ENCODE measurements at places on chromosomes 2 and 18.

DNA sequence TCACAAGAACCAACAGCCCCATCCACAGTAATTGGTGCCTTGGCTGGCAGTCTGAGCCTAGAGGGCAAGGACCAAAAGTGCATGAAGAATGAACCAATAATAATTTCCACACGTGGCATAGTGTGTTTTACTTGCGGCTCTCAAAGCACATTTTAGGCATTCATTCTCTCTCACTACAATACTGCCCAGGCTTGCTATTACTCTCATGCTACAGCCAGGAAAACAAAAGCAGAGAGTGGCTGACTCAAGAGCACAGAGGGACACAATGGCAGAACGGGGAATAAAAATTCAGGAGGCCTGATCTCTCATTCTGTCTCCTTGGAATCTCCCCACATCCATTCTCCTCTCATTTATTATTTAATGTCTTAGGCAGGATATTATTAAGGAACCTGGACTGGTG is 57.0 kb upstream of the NOL4 start:
- DNase-seq, result no peak

DNA sequence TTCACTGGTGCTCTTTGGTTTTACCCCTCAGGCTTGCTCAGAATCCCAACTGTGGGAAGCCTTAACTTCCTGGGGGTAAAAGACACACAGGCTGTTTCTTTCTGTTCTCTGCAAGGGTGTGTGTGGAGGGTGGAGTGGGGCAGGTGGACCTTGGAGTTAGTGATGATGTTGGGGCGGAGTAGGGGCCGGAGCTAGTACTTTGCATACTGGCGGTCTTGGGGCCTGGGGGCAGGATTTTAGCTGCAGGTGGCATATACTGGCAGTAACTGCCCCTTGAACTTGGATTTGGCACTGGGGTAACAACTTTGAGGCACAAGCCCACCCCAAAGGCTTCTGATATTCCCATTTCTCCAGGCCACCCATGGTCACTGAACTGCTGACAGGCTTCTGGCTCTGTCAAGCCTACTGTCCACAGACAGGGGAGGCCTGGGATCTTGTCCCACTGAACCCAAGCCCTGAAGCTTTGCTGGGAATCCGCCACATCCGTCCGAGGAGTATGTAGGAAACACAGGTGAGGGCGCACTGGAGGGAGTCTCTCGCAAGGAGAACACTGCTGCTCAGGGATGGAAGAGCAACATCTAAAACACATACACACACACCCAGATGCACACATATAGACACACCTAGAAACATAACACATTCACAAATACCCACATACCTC is 258.9 kb downstream of the DYSF start:
- DNase-seq, result no peak

- DNase-seq, result no peak
Measured at GRCh38 chr18:12840382-12840781, 43.7 kb downstream of the PTPN2 start.

- DNase-seq, result no peak
Measured at GRCh38 chr2:40955635-40956034, 503.7 kb upstream of the SLC8A1 start.

DNA sequence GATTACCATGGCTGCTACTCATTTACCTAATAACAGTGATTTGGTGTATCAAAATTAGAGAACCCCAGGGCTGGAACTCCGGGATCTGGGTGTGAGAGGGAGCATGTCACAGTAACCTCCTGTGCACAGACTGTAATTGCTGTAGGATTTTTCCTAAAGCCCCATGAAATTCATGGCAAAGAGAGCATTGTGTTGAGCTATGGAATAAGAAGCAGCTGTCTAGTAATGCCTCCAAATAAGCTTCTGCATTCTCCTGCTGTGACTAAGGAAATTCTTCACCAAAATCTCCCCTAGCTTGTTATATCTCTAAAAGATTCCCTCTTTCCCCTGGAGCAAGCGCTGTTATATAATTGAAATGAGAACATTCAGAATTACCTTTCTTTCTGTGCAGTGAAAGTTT is 158.1 kb upstream of the SPATS2L start:
- no peak for DNase-seq

DNA sequence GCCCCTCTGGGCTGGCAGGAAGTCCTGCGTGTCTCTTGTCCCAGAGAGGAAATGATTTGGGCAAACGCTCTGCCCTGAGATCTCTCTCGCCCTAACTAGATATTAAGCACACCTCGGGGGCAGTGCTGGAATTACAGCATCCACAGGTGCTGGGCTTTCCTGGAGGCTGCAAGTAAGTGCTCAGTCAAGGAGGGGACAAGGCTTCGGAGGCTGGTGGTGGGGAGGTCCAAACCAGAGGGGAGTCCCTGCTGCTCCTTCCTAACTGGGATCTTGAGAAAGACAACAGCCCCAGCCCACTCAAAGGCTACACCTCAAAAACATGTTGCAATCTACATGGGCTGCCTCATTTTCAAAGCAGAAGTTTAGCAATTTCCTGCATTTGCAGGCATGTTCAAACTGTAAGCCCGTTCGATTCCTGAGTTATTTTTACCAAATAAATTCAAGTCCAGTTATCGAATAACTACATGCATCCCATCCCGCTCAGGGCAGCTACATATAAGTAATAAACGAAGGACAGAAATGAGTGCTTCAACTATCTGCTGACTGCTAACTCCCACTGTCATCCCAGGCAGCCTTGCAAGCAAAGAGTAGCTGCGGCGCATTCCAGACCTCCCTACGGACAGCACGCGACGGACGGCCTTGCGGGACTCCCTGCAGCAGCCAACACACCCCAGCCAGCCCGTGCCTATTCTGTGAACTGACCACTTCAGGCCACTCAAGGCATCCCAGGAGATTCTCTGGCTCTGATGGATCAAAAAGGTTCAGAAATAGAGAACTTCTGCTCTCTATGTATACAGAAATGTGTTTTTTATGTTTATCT is 27.5 kb downstream of the ZNF516 start:
- peak; percentile 58 for DNase-seq

DNA sequence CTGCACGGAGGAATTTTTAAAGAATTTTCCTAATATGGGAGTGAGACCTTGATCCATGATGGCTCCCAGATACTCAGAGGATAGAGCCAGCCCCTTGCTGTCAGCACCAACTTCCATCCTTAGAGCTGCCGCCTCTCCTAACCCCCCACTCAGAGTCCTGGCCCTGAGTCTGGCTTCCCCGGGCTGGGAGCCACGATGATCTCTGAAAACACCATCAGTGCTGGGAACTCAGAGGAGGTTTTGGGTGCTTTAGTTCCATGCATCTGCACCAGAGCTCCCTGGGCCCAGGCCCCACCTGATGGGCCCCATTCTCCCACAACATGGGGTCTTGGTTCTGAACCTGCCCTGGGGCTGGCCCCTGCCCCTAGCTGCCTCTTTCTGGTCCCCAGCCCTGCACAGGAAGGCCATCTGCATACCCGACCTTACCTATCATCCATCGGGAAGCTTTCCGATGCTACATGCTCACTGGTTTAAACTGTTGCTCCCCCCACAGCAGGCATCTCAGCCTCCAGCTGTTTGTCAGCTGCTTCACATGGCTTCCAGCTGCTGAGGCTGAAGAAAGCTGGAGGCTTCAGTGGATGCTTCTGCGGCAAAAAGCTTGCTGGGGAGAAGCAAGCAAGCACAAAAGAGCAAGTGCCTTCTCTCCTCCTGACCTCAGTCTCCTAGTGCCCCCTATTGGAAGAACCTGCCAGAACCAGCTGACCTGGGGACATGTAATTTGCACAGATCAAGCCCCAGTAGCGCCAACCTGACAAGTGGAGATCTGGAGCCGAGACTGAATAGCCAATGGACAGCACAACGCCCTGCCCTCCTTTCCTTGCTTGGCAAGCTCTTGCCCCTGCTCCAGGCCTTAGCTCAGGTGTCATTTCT is 24.2 kb upstream of the RHOB start:
- DNase-seq, result peak; percentile 77

DNA sequence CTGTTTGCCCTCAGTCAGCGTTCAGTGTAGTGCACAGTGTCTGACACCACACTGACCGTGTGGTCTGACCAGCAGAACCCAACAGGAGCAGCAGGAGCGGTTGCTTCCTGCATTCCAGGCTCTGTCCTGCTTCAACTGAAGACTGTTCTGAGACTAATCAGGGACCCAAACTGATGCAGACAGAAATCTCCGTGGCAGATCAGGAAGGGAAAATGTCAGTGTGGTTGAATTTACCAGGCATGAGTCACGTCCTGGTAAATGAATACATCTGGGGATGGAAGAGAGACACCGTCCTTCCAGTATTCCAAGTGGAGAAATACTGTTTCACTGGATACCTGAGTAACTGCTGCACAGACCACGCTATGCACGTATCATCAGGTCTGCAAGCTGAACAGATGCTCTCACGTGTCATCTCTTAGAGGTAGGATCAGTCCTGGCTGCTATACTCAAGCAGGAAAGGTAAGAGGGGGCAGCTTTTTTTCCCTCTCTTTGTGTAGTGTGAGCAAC is 223.6 kb upstream of the EPAS1 start:
- no peak for DNase-seq

GRCh38 chr2:179911569-179911968 is 50.2 kb upstream of the ZNF385B start:
- DNase-seq, result no peak

DNA sequence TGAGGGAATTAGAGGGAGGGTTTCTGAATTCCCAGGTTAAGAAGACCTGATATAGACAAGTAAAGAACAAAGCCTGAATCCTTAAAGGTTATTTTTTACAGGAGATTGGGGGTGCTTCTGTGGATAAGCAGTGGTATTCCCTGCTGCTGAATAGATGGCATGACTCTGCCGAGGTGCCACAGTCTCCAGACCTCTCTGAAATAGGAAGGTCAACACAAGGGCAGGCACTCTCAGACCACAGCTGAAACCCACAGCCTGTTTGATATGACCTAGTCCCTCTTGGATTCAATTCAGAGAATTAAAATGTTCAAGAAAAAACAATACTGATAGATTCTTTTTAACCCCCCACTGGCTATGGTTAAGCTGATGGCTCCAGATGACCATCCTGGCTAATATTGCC is 259.3 kb downstream of the PTGR3 start:
- no peak for DNase-seq

DNA sequence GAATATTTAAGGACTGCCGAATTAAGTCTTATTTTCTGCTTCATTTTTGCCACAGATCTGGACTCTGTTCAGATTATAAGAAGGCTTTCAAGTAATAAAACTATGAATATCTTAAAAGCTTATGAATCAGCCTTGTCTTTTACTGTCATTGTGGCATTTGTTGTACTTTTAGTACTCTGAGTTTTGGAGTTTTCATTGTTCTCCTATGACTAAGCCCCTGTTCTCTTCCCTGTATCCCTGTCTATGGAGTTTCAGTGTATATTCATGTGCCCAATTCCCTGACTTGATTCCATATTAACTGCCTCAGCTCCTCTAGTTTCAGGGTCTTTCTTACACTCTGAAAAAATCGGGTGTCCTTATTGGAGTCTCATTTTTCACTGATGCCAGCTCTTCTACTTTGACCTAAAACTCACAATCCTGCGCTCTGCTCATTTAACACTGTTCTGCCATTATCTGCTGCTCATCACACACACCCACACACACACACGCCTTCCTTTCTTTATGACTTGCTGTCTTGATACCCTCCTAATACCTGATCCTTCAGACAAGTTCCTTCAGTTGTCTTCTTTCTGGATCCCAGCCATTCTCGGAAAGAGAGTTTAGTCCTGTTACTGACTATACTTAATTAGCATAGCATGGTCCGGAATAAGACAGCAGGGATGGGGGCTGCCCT is 511.8 kb downstream of the CPS1 start:
- no peak for DNase-seq

DNA sequence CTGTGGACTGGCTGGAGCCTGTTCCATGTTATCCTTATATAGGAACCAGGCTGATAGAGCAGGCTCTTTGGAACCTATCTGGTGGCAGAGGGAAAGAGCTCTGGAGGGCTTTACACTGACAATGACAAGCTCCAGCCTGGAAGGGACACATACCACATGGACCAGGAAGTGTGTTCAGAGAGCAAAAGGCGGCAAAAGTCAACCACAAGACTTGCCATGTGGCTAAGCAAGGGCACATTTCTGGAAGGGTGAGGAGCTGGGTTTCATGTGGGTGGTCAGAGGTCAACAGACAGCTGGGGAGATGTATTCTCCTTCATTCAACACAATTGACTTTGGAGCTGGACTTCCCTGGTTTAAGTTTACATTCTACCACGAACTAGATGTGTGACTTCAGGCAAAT is 325.2 kb downstream of the DYSF start:
- no peak for DNase-seq

DNA sequence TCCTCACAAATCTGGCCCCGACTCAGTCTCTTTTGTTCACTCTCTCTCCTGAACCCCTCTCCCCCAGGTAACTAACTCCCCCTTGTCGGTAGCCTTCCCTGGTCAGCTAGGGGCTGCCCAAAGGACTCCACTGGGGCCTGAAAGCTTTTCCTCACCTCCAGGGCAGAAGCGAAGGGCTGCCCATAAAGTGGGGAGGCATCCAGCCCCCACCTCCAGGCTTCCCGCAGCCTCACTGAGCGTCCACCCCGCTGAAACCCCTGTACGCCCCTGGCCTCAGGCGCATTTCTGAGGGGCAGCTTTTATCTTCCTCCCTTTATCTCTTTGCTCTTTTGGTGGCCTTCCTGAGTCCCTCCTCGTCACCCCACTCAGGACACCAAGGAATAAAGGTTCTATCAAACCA is 249.3 kb downstream of the CYP26B1 start:
- peak; percentile 9 for DNase-seq

- no peak for DNase-seq
Measured at GRCh38 chr2:220478305-220479058, 851.1 kb downstream of the SLC4A3 start.

GRCh38 chr2:53694096-53694771 is 73.4 kb upstream of the CHAC2 start:
- DNase-seq, result no peak

DNA sequence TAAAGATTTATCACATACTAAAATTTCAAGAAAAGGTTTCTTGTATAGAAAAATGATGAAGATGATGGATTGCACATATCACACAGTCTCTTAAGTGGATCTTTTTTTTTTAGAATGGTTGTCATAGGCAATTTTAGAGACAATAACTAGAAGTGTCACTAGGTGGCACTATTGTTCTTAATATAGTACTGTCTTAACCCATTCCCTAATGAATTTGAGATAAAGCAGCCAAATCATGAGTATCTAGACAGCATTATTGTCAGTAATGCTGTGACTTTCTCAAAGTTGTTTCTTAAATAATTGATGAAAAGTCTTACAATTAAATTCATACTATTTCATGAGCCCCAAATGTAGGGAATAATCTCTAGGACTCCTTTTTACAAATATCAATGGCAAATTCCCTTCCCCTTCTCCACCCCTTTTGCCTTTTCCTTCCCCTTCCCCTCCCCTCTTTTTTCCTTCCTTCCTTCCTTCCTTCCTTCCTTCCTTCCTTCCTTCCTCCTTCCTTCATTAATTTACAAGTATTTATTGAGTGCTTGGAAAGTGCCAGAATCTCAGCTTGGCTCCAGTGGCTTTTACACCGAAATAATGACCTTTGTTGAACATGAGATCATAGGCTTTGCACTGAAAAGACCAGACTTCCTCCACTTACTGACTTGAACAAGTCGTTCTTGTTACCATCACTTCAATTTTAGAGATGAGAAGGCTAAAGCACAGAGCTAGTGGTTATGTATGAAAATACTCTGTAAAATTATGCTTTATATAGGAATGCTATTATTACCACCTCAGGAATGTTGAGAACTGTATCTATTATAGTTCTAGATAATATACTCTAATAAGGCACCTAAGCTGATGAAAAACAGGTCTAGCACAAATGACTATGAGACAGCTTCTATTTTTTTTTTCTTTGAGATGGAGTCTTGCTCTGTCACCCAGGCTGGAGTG is 19.8 kb downstream of the MYL12B start:
- DNase-seq, result peak; percentile 43
